Fibroblast of lung (primary cell): ENCODE measurements at places on chromosomes 1 and 21. TPM values are rescaled to one million over a fixed set of nuclear protein-coding genes. Genes with fewer than 3 reads are reported as not detected.
A peak's percentile ranks its signal among the peaks of the same experiment; 100 is the strongest.

DNA sequence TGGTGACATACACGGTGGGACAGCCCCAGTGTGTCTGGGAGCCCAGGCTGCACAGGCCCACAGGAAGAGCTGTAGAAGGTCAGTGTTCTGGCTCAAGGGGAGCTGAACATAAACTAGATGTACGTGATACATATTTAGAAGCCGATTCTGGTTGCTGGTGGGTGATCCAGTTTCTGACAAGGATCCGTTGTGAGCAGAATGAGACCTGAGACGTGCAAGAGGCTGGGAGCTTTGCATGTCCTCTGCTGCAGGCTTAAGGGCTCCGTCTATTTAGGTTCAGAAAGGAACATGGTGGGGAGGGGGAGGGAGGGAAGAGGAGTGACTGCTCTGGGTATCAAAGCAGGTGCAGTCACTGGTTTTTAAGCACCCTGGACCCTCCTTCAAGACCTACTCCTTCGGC lies 18.6 kb downstream of the LRRC38 start:
- DNase-seq, result no peak

RAVER2 gene
- polyA plus RNA-seq, result 4.3 and 6.3 TPM in 2 replicates

- peak; percentile 26 for DNase-seq
These were observed 20.6 kb upstream of the BCAR3 start for GRCh38 chr1:93702111-93702827.

GRCh38 chr1:245298781-245299180 lies 144.0 kb downstream of the KIF26B start:
- DNase-seq, result peak; percentile 82

GRCh38 chr1:163410073-163410999 lies 88.6 kb downstream of the NUF2 start:
- DNase-seq, result peak; percentile 39

- DNase-seq, result no peak
These were observed 135.4 kb upstream of the TNR start for GRCh38 chr1:175878775-175879174.

GRCh38 chr1:44808063-44808937 lies at the start of gene BTBD19:
Gene BTBD19, plus strand, starts transcription at chr1:44808523. Its CDS starts 298 bp downstream, at chr1:44808821.
- peak; percentile 95 for DNase-seq

DNA sequence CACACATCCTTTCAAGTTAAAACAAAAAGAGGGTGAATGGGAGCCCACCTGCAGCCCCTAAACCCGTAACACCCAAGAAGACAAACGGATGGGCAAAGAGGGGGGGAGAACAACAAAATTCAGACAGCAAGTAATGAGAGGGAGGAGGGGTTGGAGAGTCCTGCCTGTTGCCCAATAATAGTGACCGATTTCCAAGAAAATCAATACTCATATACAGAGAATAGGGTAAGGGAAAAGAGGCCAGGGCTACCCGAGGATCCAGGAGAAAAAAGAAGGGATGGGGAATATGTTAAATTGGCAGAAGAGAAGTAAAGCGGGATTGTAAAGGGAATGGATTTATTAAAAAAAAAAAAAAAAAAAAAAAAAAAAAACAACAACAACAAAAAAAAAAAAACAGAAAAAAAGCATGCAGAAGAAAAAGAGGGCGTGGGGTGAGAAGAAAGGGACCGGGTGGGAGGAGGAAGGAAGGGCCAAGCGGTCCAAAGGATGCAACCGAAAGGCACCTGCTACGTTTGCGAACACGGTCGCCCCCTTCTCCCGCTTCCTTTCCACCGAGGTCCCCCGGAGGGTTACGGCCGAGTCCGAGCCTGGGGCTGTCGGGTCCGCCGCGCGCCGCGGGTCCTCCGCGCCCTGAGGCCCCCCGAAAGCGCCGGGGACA lies 930 bp downstream of the SLC30A10 start:
- DNase-seq, result no peak

DNA sequence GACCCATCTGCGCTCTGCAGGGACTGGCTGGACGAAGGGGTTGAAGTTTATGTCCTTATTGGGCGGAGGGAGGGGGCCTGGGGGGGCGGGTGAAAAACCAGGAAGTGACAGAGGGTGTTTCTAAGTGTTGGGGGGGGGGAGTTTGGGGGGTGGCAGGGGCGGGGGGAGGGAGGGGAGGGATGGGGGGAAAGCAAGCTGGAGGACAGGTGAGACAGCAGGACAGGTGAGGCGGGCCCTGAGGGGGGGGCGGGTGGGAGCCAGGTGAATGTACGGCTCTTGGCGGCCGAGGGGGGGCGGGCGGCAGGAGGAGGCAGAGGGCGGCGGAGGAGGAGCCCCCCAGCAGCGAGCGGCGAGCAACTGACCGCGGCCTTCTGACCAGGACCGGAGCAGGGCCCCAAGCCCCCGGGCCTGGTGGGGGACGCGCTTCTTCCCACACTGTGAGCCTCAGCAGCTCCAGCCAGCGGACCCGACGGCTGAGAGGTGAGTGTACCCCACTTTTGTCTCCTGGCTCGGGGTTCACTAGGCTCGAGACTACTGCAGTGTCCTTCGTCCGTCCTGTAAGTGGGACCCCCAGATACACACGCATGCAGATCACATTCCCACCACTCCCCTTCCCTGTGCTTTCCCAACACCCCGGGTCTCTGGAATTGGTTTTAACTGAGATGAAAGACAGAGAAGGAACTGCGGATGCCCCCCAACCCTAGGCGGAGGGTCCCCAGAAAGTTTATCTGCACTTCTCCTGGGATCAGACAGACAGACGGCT lies at the start of gene ZBTB7B:
TSS of gene ZBTB7B (plus strand) at position 339 of the 763 bp plus-strand sequence. CDS start 11,859 bp downstream, outside the sequence.
- DNase-seq, result peak; percentile 35

GRCh38 chr1:201072149-201072548 lies 40.1 kb downstream of the CACNA1S start:
- peak; percentile 48 for DNase-seq

CACNA1E gene
- polyA plus RNA-seq, result 0.01 TPM in 1 of 2 replicates, not detected in the other

DNA sequence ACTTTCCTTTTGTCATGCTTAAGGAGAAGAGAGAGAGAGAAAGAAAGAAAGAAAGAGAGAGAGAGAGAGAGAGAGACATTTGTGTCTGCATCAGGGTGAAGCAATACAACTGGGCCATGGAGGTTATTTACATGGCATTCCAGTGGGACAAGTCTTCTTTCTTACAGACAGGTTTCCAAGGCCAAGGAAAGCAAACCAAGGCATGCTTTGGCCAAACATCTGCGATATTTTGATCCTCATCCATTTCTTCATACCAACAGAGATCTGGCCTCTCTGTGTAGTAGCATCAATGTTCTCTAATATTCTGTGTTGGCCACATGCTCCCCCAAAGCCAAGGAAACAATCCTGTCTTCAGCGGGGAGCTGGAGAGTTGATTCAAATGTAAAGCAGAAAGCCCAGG lies 292.1 kb downstream of the SETD4 start:
- peak; percentile 19 for DNase-seq
